Cerebellum (tissue), 4 donors: ENCODE measurements at places on chromosomes 2 and 18. TPM values are rescaled to one million over a fixed set of nuclear protein-coding genes. Genes with fewer than 3 reads are reported as not detected.

Gene B3GNT7
- 1.2 TPM for total RNA-seq

Gene RNU2-63P
- not detected for total RNA-seq

DNA sequence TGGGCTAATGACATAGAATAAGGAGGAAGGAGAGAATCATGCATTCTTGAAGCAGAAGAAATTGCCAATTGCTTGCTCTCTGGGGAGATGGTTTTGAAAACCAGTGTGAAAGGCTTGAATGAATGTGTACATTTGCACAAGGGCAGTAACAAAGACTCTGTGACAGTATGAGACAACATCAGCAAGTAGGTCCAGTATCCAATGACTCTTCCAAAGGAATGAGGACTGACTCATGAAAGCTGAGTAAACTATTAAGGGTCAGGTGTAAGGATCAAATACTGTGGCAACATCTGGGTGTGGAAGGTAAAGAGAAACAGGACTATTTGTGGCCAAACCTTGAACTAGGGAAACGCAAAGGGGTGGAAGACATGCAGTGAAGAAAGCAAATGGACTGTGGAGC is 886.0 kb upstream of the CHAC2 start:
- no peak for DNase-seq

Gene ITM2C
- 70.3 TPM for total RNA-seq

GRCh38 chr2:72008608-72009007 is 139.1 kb downstream of the CYP26B1 start:
- no peak for DNase-seq
